ENCODE measurements at places on chromosomes 12 and 14.

DNA sequence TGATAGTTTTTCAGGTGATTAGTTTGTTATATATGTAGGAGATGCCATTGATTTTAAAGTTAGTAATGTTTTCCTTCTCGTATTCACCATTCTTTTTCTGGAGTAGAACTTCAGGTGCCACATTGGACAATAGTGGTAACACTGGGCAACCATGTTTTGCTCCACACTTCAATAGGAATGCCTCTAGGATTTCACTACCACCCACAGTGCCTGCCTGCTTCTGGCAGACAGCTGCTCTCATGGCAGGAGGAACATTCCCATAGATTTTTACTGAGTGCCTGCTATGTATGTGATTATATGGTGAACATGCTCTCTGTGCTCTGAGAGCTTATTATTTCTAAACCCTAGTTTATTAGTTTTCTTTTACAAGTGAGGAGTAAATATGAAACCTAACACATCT, 53.7 kb downstream of the GCH1 start:
- no peak for DNase-seq

DNA sequence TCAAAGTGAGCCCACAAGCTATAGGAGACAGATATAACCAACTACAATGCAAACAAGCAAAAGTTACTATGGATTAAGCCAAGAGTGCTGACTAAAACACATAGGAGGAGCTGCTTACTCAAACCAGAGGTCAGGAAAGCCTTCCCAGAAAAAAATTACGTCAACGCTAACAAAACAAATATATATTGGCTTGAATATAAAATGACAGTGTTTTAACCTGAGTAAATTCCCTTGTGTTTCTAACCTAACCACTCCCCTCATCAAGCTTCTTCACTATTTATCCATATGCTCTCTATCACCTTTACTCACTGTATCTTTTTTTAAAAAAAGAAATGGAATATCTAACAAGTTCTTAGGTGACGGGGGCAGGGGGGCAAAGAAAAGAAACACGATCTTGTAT, 115.9 kb downstream of the MED13L start:
- DNase-seq = no peak

GRCh38 chr12:103780093-103780440, 61.0 kb downstream of the NT5DC3 start:
- no peak for DNase-seq

GRCh38 chr12:119528241-119528640, 65.3 kb upstream of the TMEM233 start:
- no peak for DNase-seq

GRCh38 chr12:4441355-4442335, 4.0 kb downstream of the FGF6 start:
- no peak for DNase-seq

Data from stimulated activated CD8-positive, alpha-beta memory T cell treated with anti-CD3 and anti-CD28 coated beads, Interleukin-12 subunit alpha, Interleukin-12 subunit beta, amount 100 ng/mL, for 4 hours (primary cell).